ENCODE measurements at places on chromosomes 4 and X. TPM values are rescaled to one million over a fixed set of nuclear protein-coding genes. Genes with fewer than 3 reads are reported as not detected.

- DNase-seq: peak; percentile 20
Measured at GRCh38 chr4:62210486-62210885, 1010.4 kb downstream of the ADGRL3 start.

- DNase-seq: no peak
Measured at GRCh38 chr4:9994246-9994847, 26.9 kb downstream of the SLC2A9 start.

- DNase-seq: no peak
Measured at GRCh38 chr4:147139455-147140198, 194.0 kb upstream of the TTC29 start.

- no peak for DNase-seq
Measured at GRCh38 chr4:104446431-104447278, 48.0 kb downstream of the CXXC4 start.

- no peak for DNase-seq
Measured at GRCh38 chrX:121236040-121236439, 188.6 kb downstream of the GLUD2 start.

- DNase-seq: peak; percentile 16
Measured at GRCh38 chr4:129641179-129641578, 545.2 kb downstream of the C4orf33 start.

GRCh38 chr4:27692158-27692557, 831.5 kb downstream of the STIM2 start:
- peak; percentile 3 for DNase-seq

GRCh38 chr4:80412322-80412721, 76.8 kb downstream of the CFAP299 start:
- no peak for DNase-seq

DNA sequence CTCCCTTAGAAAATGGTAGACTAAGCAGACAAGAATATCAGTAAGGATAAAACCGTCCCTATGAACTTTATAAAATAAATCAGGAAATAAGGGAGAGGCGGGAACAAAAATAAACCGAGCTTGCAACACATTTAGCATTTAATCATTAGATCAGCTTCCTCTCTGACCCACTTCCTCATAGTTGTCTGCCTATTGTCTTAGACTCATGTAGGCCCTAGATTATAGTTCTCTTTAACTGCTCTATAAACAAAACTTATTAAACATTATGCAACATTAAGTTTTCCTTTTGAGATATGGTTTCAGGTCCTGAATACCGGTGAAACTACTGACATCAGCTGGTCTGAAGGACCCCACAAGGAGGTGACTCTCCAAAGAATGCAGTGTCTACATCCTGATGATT, 15.8 kb upstream of the SRD5A3 start:
- no peak for DNase-seq

GRCh38 chr4:155964016-155964891, 10.6 kb upstream of the CTSO start:
- no peak for DNase-seq

- no peak for DNase-seq
Measured at GRCh38 chrX:11532291-11533078, 133.2 kb downstream of the ARHGAP6 start.

DNA sequence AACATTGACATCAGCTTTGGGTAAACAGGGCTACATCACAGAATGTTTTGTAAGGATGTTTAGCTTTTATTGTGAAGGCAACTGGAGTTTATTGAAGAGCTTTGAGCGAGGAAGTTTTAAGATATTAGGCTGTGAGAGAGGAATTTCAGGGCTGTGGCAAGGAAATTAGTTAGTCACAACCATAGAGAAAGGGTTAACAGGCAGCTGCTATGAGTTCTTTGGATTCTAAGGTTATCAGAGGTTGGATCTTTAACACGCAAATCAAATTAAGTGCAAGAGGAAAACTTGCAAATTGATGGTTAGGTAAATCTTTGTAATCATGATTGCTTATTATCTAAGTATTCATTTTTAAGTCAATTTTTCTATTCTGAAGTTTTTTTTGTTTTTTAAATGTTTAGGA, 156.0 kb downstream of the UGT8 start:
- DNase-seq: no peak

GRCh38 chrX:101287402-101287801, 3.7 kb downstream of the TAF7L start:
- peak; percentile 8 for DNase-seq

GRCh38 chr4:80788798-80789197, 241.7 kb upstream of the BMP3 start:
- peak; percentile 12 for DNase-seq

DNA sequence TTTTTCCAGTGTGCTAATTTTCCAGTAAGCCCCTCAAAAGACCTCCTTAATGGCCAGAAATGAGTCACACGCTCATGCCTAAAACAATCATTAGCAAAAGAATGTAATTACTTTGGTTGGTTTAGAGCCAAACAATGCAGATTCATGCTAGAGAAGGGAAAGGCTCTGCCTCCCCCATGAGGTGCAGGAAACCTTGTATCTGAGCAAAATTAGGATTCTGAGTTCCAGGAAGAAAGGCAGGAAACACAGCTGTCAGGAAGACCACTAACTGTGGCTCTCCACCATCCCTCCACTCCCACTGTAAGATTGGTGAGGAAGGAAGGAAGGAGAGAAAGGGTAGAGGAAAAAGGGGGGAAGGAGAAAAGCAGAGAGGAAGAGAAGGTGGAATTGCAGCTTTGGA, 104.9 kb upstream of the DHX15 start:
- DNase-seq: no peak

GRCh38 chr4:185502386-185502785, 30.9 kb upstream of the CCDC110 start:
- no peak for DNase-seq

DNA sequence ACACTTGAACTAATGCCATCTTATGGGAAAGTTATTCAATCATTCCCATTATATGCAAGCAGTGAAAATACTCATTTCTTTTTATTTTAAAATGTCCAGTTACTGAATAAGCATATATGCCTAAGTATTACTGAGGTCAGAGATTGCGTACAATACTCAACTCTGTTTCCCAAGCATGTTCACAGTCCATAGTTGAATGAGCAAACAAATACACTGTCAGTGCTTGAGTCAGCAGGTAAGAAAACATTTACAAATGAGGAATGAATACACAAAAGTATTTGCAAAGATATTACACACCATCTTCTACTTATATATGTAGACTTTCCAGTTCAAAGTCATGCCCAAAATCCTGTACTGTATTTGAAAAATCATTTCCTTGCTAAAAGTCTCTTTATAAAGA, 74.1 kb downstream of the TSPAN5 start:
- DNase-seq: no peak

The TSPAN5 gene
- 61.4 TPM for total RNA-seq

The PLAC8 gene
- total RNA-seq: 27.8 TPM

The SULT1B1 gene
- 0.11 TPM for total RNA-seq

The ZNF157 gene
- 0.54 TPM for total RNA-seq

The PAGE4 gene
- total RNA-seq: not detected

The ARX gene
- not detected for total RNA-seq

The MAGEA10 gene
- not detected for total RNA-seq

The SEPSECS gene
- total RNA-seq: 4.2 TPM

The IL1RAPL1 gene
- 0.16 TPM for total RNA-seq

The ANOS1 gene
- total RNA-seq: 15.3 TPM

The INTS6L gene
- 8.7 TPM for total RNA-seq

The SMARCA1 gene
- total RNA-seq: 104 TPM

The RENBP gene
- 1.7 TPM for total RNA-seq

The DAPP1 gene
- 0.59 TPM for total RNA-seq
